Stimulated activated CD8-positive, alpha-beta memory T cell treated with anti-CD3 and anti-CD28 coated beads, Interleukin-15, amount 100 ng/mL, for 4 hours (primary cell): ENCODE measurements at places on chromosomes 4 and X.
A peak's percentile ranks its signal among the peaks of the same experiment; 100 is the strongest.

- no peak for DNase-seq
Measured at GRCh38 chrX:153886915-153887314, 942 bp upstream of the L1CAM start.

- DNase-seq = no peak
Measured at GRCh38 chr4:122458625-122459024, 2.1 kb upstream of the IL2 start.

DNA sequence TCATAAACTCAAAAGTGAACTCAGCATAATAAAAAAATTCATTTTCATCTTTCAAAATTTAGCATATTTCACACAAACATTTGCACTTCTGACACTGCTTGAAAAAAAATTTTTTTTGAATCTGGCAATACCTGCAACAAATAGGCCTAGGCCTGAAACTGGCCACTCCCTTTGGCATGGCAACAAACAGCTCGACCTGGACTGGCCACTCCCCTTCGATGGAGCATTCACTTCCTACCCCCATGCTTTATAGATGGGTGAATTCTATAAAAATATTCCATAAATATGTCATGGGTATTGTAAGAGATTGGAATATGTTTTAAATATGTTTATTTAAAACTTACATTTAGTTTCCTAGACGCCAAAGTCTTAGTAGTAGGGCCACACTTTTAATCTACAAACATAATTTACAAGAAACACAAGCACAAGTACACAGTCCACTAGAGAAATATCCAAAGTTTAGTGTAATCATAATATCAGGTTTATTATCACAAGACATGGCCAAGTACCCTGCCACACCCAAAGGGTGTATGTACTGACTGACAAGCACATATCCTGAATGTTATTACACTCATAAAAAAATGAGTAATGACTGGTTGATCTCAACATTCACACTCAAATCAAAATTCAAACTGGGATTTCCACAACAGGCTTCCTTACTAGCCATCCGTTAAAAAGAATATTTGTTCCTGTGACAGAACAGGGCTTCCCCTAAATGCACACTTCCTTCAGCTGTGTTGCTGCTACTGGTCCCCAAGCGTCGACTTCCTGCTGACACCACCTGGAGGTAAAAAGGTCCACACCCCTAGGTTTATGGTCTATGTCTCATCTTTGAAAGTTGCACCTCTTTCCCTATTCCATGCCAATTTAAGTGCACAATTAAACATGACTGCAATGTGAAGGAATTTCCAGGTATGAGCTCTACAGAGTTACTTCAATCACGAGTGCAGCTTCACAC lies 271.5 kb downstream of the NR3C2 start:
- DNase-seq = no peak

GRCh38 chr4:143384381-143384994 lies 47.8 kb downstream of the GAB1 start:
- no peak for DNase-seq

DNA sequence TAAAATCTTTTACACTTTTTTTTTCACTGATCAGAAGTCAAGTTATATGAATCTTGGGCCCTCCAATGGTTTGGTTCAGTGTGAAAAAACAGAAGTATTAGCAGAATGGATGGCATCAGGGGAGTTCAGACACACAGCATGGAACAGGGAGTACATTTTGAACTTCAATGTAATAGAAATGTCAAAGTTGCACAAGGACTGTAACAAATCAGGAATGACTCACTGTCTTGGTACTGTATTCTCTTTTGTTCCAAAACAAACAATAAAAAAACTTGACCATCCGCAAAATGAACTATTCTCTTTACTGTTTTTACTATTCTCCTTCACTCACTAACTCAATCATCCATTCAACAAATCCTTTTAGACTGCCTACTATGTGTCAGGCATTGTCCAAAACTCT lies 401.0 kb downstream of the FSTL5 start:
- no peak for DNase-seq

- peak; percentile 10 for DNase-seq
Measured at GRCh38 chr4:153204728-153205648, 745 bp downstream of the TRIM2 start.

DNA sequence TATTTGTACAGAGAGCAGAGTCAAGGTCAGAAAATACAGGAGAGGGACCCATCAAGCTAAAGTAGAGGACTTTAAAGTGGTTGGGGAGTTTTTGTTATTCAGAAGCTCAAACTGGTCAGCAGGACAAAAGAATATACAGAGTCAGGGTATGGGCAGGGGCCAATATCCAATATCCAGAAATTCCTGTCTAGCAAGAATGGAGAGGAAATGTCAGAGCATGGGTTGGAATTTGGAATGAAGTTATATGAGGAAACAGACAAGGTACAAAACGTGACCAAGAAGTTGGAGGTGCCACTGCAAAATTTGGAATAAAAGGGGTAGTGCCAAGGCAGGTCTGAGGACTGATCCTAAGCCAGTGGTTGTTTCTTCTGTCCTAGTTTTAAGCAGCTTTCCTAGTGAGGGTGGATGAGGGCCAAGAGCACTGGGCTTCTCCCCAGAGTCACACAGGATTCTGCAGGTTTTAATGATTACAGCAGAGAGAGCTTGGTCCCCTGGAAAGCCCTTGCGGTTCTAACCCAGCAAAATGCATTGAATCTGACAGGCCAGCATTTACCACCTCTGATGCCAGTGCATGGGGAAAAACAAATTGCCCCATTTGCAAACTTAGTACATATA lies 304.7 kb upstream of the FTHL17 start:
- no peak for DNase-seq

- no peak for DNase-seq
Measured at GRCh38 chrX:140141444-140142029, 176.2 kb upstream of the CXorf66 start.

- DNase-seq = no peak
Measured at GRCh38 chr4:61727286-61727685, 527.2 kb downstream of the ADGRL3 start.

DNA sequence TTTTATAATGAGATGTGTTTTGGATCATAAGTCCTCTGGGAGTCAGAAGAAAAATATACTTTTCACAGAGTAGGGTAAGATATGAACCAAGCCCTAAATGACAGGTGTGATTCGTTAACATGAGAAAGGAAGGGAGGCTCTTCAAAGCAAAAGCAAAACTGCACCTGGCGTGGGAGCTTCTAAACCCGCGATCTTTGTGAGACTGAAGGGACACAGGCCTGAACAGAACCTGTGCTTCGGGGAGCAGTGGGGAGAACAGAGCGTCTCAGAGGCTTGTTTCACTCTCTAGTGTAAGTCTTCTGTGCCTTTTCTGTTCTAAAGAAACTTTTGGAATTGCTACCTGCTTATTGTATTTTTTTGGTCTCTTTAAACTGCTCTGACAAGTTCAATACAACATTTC lies 30.2 kb upstream of the CYP4V2 start:
- no peak for DNase-seq

DNA sequence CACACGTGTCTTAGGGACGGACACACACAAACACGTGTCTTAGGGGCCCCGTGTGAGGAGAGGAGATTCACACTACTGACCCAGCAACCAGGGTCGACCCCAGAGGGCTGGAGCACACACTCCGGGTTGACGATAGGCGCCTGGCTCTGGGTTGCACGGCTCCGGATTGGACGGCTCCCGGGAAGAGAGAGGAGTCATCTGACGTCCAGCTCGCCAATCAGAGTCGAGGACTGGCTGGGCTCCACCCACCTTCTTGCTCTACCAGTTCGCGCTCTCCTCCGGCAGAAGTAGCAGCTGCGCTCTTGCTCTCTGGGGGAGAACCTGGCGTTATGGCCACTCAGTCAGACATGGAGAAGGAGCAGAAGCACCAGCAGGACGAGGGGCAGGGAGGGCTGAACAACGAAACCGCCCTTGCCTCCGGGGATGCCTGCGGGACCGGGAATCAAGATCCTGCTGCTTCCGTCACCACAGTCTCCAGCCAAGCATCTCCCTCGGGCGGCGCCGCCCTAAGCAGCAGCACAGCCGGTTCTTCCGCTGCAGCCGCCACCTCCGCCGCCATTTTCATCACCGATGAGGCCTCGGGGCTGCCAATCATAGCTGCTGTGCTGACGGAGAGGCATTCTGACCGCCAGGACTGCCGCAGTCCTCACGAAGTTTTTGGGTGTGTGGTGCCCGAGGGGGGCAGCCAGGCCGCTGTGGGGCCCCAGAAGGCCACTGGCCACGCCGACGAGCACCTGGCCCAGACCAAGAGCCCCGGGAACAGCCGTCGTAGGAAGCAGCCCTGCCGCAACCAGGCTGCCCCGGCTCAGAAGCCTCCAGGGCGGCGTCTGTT lies 74.3 kb downstream of the NUDT10 start:
- no peak for DNase-seq

DNA sequence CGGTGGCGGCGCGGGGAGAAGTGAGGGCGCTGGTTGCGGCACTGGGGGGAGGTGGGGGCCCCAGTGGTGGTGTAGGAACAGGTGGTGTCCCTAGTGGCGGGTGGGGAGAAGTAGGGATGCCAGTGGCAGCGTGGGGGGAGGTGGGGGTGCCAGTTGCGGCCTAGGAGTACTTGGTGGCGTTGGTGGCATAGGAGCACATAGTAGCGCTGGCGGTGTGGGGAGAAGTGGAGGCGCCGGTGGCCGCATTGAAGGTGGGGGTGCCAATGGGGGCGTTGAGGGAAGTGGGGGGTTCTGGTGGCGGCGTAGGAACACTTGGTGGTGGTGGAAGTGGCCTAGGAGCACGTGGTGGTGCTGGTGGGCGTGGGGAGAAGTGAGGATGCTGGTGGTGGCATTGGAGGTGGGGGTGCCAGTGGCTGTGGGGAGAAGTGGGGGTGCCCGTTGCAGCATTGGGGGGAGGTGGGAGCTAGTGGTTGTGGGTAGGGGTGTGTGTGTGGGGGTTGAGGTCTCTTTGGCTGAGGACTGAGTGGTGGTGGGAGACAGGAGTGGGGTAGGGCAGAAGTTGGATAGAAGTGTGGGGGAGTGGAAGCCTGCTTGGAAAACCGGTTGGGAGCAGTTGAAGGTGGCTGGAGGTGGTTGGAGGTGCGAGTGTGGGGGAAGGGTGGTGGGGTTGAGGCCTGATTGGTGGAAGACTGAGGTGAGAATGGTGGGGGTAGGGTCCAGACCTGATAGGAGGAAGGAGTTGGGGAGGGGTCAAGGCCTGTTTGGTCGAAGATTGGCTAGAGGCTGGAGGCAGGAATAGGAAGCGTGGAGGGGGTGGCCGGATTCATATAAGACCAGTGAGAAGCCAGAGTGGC lies 1.1 kb downstream of the GCNA start:
- no peak for DNase-seq

GRCh38 chrX:13093529-13094140 lies 49.2 kb upstream of the FAM9C start:
- DNase-seq = no peak

GRCh38 chrX:108001218-108001814 lies 19.1 kb upstream of the TEX13B start:
- DNase-seq = no peak

GRCh38 chr4:160724063-160724462 lies 1439.7 kb downstream of the FSTL5 start:
- DNase-seq = no peak

GRCh38 chr4:103085555-103086196 lies 9.1 kb upstream of the SLC9B2 start:
- no peak for DNase-seq

DNA sequence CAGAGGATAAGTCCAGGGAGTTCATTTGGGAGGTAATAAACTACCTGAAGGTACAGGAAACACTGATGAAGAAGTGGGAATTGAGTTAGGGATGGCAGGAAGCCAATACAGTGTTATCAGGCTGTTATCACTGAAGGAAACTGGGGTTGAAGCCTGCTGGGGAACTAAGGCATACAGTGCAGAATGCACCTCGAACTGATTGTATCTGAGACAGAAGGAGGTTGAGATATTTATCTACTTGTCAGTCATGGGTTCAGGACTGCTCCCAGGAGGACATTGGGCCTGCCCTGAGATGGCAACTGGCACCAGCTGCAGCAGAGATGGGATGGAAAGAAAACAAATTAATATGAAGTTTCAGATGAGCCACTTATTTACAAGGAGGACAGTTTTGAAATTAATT lies 35.5 kb upstream of the CD38 start:
- no peak for DNase-seq

GRCh38 chr4:80204433-80205011 lies 7.2 kb downstream of the PRDM8 start:
- DNase-seq = no peak

- no peak for DNase-seq
Measured at GRCh38 chrX:11704725-11705495, 39.2 kb upstream of the ARHGAP6 start.

- DNase-seq = no peak
Measured at GRCh38 chr4:15078682-15079642, 76.7 kb downstream of the CPEB2 start.

- no peak for DNase-seq
Measured at GRCh38 chr4:140738139-140738538, 18.0 kb downstream of the TBC1D9 start.

DNA sequence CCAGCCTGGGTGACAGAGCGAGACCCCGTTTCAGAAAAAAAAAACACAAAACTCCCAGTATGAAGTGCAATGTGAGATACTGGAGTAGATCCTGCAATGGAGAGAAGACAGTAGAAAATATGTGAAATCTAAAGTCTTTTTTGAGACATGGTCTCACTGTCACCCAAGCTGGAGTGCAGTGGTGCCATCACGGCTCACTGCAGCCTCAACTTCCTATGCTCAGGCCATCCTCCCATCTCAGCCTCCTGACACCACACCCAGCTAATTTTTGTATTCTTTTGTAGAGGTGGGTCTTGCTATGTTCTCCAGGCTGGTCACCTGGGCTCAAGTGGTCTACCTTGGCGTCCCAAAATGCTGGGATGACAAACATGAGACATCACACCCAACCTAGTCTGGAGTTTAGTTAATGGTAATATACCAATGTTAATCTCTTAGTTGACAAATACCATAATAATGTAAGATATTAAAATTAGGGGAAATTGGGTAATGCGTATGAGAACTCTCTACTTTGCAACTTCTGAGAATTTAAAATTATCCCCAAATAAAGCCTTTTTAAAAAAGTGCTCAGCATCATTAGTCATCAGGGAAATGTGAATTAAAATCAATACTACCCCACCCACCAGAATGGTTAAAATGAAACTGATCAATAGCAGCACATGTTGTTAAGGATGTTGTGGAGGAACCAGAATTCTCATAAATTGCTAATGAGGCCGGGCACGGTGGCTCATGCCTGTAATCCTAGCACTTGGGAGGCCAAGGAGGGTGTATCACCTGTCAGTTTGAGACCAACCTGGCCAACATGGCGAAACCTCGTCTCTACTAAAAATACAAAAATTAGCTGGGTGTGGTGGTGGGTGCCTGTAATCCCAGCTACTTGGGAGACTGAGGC lies 15.0 kb downstream of the RBMX start:
- DNase-seq = no peak

DNA sequence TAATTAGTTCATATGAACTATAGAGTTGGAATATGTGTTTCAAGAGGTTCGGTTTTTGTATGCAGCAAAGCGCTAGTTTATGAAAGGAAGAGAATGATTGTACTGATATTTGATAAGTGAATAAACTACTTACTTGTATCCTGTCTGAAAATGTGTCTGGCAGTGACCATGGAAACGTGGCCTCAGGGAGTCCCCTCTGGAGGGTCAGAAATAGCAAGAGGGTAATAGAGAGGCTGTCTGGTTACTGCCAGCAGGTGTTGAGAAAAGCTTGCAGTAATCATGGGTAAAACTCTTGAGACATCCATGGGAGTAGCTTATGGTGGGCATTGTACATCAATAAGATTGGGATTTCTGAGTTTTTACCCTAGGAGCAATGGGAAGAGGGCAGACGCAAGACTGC lies 77.1 kb downstream of the DCLK2 start:
- no peak for DNase-seq
